ENCODE measurements at places on chromosomes 7 and 10.

DNA sequence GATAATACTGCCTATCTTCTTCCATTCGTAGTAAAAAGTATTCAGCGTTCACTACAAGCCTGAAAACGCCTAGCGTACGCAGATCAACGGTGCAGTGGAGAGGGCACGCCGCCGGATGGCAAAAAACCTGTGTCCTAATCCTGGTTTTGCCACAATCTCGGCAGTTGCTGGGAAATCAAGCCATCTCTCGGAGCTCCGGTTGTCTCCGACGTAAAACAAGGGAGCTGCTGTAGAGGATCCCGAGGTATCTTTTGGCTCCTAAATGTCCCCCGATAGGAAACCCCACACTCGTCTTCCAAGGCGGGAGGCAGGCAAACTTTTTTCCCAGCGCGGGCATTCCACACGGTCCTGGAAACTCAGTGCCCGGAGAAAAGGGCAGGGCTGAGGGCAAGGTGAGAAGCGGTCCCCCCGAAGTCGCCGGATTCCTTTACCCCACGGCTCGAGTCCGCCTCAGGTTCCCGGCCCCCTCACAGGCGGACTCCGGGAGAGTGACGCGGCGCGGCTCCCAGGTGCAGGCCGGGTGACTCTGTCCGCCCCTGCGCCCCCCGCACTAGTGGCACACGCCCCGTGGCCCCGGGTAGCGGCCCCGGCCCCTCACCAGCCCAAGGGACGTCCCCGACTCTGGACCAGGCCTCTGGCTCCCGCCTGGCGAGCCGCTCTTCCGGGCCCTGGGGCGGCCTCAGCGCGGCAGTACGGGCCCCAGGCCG lies 649 bp downstream of the IDE start:
- DNase-seq: no peak

GRCh38 chr10:102802920-102803534 lies 34.2 kb downstream of the CYP17A1 start:
- DNase-seq: no peak

DNA sequence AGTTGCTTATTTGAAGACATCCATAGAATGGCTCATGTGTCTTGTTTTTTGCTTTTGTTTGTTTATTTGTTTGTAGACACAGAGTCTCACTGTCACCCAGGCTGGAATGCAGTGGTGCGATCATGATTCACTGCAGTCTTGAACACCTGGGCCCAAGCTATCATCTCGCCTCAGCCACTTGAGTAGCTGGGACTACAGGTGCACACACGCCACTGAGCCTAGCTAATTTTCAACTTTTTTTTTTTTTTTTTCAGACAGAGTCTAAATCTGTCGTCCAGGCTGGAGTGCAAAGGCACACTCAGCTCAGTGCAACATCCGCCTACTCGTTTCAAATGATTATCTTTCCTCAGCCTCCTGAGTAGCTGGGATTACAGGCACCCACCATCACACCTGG lies 83.3 kb upstream of the KLF6 start:
- DNase-seq: no peak

- DNase-seq: no peak
Observed at GRCh38 chr10:68625316-68625921, 65.3 kb downstream of the TET1 start.

DNA sequence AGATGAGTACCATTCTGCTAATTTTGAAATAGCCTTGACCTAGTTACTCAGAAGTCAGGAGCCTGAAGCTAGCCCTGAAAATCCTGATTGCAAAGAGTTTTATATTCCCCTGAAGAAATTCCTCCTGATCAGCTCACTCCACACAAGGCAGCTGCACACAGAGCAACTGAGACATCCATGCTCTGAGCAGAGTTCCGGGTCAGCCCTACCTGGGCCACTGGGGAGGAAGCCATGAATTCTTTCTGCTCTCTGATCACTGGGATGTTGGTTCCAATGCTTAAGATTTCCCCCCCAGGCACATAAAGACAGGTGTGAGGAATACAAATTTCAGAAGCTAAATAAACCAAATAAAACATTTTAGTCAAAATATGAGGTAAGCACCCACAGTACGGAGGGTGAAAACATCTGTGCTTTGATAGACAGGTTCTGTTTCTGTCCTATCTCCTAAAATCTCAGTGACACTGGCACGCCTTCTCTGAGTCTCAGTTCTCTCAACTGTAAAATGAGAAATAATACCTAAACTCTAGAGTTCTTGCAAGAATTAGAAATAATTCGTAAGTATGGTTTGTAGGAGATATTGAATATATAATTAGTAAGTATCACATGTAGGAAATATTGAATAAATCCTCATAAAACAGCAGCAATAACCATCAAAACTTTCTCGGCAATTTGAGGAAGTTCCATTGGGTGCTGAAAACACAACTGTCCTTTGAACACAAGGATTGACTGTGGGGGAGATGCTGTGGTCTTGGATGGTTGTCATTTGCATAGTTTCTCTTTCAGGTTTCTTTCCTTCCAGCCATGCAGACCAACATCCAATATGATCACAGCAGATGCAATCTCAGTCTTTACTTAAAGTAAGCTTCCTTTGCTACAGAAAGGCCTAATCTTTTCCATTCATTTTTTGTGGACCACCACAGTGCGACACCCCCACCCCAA lies 133.0 kb upstream of the TNS3 start:
- DNase-seq: no peak

DNA sequence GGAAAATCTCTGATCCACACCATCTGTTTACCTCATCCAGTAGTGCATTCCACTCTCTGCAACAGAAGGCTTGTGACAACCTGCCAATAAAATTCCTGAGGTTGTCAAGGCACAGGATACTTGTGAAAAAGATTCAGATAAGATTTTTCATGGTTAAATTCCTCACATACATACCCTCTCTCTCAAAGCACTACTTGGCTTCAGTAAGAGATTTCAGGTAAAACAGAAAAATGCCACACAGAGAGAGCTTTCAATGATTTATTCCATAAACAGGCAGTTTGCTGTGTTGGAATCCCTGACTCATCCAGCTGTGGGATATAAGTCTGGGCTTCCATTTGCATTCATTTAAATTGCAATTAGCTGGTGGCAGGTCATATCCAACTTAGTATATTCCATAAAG lies 99.7 kb upstream of the CAV2 start:
- DNase-seq: no peak

DNA sequence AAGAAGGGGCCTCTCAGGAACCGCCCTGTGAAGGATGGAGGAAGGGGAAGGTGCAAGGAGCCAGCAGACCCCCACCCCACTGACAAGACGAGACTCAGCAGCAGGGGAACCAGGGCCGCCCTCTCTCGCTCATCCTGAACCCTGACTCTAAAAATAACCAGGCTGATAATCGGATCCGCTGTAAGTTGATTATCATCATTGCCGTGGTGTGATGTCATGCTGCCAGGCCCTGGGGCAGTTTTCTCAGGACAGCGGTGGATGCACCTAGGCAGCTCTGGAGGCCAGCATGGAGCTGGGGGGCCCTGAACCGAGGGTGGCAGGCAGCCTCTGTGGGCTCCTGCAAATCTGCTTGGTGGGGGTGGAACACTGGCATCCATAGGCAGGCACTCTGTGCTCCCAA lies 7.9 kb downstream of the RET start:
- no peak for DNase-seq

GRCh38 chr7:101164071-101164840 lies 1.1 kb downstream of the VGF start:
- no peak for DNase-seq

GRCh38 chr7:30232391-30232790 lies 52.0 kb upstream of the ZNRF2 start:
- DNase-seq: no peak

GRCh38 chr7:103547451-103548284 lies 101.7 kb upstream of the SLC26A5 start:
- DNase-seq: no peak

GRCh38 chr7:18352339-18353255 lies 143.0 kb upstream of the HDAC9 start:
- no peak for DNase-seq

DNA sequence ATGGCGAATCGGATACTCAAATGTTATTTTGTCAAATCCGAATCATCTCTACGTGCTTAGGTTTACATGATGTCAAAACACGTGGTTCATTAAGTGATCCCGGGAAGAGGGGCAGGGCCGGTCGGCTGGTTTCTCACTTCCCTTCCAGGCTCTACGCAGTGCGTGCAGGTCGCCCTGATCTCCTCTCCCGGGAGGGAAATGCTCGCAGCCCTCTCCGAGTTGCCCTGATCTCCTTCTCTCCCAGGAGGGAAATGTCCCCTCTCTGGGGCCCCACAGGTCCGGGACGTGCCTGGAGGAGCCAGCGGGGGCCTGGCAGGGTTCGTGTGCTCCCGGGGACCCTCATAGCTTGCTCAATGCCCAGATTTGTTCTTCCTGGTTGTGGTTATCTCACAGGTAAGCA lies 202.7 kb downstream of the DNAJB6 start:
- DNase-seq: no peak

DNA sequence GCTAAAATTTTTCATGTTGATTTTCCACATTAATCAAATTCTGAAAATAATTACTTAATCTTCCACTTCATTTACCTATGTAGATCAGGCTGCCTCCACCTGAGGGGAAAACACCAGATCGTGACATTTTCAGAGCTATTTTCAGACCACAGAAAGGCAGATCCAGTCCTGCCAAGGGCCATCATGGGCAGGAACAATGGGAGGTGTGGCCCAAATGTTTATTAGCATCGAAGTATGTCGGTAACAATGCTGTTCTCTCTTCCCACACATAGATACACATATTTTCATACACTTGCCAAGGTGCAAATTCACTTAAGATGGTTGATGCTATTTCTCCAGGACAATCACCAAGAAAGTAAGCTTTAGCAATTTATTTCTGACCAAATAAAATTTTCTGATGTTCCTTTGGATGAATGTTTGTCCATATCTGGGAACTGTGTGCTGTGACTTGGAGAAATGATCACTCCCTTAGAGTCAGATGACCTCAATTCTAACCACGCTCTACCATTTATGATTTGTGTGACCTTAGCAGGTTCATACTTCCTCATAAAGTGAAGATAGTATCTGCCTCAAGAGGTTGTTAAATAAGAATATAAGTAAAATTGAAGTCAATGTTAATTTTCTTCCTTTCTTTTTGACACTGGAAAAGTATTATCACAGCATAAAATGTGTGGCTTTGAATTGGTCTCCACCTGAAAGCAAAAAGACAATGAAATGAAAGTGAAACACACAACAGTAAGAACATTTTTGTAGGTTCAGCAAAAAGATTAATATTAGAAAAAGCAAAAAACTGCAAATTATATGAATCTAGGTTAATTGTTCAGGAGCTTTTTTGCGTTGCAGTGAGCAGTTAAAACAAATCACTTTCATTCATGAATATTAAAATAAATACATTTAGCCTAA lies 310.4 kb upstream of the PHF14 start:
- DNase-seq: no peak

DNA sequence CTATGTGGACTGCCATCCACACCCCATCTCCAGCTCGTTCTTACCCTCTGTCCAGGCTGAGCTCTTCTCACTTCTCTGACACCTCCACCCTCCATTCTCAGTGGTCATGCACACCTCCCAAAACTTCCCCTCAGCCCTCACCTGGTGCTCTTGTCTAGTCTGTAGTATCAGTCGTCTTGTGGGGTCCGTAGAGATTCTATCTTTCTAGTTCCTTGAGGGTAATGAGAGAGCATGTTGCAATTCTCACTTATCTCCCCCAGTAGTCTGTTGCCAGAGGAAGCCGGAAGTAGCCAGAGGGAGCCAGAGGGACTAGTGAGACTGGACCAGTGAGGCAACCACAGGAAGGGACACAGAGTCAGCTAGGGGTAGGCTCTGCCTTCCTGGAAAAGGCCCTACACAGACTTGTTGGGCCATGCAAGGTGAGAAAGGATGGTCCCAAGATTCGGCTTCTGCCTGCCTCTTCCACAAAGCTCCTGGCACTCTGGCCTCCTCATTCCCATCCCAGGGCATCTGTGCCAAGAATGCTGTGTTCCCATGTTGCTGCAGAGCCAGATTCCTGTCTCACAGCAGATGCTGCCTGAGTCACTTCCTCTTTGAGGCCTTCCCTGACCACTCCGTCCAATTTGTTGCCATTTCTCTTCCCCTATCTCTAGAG lies 50.6 kb upstream of the DUSP5 start:
- DNase-seq: no peak

GRCh38 chr10:104867966-104868598 lies 227.0 kb downstream of the SORCS3 start:
- DNase-seq: no peak

- DNase-seq: no peak
Observed at GRCh38 chr10:132938472-132939339, 3.7 kb downstream of the CFAP46 start.

DNA sequence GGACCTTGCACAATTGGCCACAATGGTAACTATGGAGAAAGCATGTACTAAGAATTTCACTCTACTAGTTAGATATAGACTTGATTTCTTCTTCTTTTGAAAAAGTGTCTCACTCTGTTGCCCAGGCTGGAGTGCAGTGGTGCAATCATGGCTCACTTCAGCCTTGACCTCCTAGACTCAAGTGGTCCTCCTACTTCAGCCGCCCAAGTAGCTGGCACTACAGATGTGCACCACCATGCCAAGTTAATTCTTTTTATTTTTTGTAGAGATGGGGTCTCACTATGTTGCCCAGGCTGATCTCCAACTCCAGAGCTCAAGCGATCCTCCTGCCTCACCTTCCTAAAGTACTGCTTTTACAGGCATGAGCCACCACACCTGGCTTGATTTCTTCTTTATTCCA lies 29.1 kb downstream of the ASAH2 start:
- no peak for DNase-seq

- no peak for DNase-seq
Observed at GRCh38 chr7:28217143-28217542, 36.5 kb upstream of the JAZF1 start.

- DNase-seq: no peak
Observed at GRCh38 chr7:91801331-91801983, 79.0 kb downstream of the MTERF1 start.

- no peak for DNase-seq
Observed at GRCh38 chr10:47435081-47435480, 48.8 kb downstream of the ANXA8 start.

GRCh38 chr7:158272091-158272490 lies 315.5 kb downstream of the PTPRN2 start:
- DNase-seq: no peak

- no peak for DNase-seq
Observed at GRCh38 chr7:37262181-37262580, 186.5 kb downstream of the ELMO1 start.

- DNase-seq: no peak
Observed at GRCh38 chr10:104435822-104436221, 82.2 kb downstream of the CFAP58 start.

DNA sequence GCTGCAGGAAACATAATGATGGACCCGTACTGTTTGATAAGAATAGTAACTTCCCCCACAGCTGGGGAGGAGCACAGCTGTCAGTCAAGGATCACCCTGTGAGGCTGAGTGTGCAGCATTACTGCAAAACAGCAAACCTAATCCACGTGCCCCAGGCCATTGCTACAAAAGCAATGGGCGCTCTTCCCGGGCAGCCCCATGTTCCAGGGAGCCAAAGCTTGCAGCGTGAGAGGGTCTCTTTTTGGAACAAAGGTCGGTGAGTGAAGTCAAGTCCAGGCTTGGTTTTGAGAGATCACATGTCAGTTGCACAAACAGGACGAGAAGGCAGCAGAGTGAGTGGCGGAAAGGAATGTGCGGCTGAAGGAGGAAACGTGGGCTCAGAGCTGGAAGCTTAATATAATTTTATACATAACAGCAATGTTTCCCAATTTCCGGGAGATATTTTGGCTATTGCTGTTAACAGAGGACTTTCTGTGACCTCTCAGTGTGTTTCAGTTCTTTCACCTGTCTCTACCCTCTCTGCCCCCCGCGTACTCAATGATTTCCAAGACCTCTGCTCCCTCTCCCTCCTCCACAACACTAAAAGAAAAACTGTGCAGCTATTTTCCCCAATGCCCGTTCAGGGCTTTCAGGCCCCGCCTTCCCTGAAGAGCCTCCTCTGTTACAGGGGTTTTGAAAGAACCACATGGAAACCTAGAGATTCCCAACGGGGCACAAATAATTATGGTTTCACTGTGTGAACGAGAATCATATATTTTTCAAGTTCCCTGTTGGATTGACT lies 128.9 kb downstream of the MTPAP start:
- no peak for DNase-seq
